Pancreas (tissue), 10 donors: ENCODE measurements at places on chromosomes 2 and 18.

DNA sequence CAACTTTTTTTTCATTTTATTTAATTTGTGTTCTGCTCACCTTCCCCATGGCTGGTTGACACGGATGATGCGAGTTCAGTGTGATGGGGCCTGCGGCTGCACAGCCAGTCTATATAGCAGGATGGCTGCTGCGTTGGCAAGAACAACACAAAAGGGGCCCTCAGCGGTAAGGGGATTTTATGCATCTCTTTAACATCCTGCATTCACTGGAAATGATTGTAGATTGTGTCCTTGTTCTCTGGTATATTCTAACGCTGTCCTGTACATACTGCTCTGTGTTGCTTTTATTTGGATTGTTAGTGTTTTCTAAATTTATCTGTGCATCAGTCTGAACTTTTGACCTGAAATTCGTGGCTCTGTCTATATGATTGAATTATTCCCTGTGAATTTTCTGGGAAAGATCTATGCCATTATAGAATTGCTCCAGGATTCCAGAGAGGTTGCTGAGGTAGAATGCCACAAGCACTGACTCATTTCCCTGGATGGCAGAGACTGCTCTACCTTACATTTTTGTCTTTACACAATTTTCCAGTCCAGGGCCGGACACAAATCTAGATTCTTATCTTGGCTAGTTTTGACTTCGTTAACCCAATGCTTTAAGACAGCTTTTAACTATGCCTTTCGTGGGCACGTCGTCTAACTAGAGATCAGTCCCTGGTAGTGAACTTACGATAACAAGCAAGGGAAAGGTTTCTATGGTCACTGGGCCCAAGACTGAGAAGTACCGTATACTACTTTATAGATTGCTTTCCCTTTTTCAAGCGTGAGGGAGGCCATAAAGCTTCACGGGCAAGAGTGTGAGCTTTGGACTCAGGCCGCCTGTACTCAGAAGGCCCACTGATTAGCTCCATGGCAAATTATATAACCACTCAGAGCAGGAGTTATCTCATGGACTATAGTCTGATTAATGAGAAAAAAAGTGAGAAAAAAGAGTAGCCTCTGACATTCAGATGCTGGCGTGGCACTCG is at the start of gene CRYGC:
Gene CRYGC (minus strand): TSS at position 85 of the 968 bp plus-strand sequence. CDS start 36 bp downstream, at position 49.
- no peak for DNase-seq

DNA sequence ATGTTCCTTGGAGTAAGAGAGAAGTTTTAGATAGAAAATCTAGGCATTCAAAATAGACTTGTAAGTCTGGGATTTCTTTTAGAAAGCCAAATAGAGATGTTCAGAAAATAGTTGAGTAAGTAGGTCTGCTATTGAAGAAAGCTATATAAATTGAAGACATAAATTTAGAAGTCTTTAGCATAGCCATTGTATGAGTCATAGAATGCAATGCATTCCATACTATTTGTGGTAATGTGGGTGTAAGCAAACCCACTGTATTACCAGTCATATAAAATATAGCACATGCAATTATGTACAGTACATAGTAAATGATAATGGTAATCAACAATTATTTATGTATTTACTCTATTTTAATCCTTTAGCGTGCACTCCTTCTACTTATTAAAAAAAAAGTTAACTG is 14.1 kb downstream of the MC4R start:
- DNase-seq: no peak

- DNase-seq: no peak
Observed at GRCh38 chr2:11827547-11827946, 81.1 kb downstream of the LPIN1 start.

GRCh38 chr2:105770149-105770548 is 25.4 kb downstream of the NCK2 start:
- no peak for DNase-seq

- peak; percentile 22 for DNase-seq
Observed at GRCh38 chr18:9323750-9324445, 10.7 kb upstream of the TWSG1 start.

DNA sequence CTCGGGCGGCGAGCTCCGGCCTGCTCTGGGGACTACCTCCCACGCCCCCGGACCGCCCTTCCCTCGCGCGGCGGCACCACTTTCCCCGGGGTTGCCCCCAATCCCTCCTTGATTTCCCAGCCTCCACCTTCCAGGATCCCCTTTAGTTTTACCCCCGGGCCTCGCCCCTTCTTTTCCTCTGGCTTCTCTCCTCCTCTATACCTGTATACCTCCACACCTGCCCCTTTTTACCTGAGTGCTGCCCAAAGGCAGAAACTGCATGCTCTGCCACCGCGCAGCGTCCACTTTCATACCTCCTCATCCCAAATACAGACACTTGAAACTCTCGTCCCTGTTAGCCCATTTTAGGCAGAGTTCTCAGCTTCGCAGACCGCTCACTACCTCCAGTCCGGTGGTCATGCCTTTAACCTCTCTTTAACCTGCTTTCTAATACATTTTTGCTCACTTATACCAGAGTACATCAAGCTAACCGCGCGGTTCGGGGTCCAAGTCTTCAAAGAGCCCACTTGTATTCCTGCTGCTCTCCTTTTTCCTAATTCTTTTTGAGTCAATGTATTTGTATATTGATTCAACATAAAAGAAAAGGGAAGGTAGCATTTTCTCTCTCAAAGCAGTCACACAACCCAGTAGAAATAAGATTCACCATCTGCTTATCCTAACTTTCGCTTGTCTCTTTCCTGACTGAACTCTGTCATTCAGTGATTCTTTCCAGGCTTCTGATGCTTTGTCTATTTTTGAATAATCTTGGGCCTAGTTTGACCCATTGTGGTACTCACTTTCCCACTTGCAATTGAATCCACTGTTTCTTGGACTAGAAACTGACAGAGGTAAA is 901 bp downstream of the SPOPL start:
- DNase-seq: no peak

- DNase-seq: no peak
Observed at GRCh38 chr2:241553512-241553830, 5.1 kb upstream of the BOK start.
